Natural killer cell treated with Interleukin-12 subunit alpha and Interleukin-12 subunit beta and Interleukin-15 and Interleukin-18, amount 100 ng/mL, for 72 hours (primary cell): ENCODE measurements at places on chromosomes 6 and 20. TPM values are rescaled to one million over a fixed set of nuclear protein-coding genes. Genes with fewer than 3 reads are reported as not detected.

The RCAN2 gene
- 0.55 TPM for total RNA-seq

The SCUBE3 gene
- total RNA-seq, result not detected

The OPRL1 gene
- 0.12 TPM for total RNA-seq

The RIN2 gene
- total RNA-seq, result not detected

The KHDC1L gene
- total RNA-seq, result not detected

DNA sequence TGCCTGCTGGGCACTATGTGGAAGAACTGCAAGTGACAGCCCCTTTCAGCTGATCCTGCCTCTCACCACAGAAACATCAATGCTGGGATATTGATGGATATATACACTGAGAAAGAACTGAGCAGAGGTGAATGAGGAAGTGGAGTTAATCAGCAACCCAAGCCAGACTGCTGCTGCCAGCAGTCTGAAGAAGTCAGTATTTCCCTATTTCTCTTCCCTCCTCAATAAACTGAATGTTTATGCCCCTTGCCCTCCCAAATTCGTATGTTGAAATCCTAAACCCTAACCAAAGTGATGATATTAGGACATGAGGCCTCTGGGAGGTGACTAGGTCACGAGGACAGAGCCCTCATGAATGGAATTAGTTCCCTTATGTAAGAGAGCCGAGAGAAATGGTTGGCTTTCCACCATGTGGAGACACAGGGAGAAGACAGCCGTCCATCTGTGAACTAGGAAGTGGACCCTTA, 76.3 kb downstream of the CDK19 start:
- no peak for DNase-seq

DNA sequence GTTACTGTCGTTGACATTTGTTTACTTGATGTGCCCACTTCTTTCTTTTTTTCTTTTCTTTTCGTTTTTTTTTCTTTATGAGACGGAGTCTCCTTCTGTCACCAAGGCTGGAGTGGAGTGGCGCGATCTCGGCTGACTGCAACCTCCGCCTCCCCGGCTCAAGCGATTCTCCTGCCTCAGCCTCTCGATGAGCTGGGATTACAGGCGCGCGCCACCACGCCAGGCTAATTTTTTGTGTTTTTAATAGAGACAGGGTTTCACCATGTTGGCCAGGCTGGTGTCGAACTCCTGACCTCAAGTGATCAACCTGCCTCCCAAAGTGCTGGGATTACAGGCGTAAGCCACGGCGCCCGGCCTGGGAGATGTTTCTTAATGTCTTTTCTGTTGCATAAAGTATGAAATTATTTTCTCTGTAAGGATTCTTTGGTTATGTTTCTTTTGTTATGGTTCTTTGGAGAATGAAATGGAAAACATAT, 33.3 kb upstream of the PRSS16 start:
- no peak for DNase-seq

GRCh38 chr20:2798095-2798805, 2.2 kb downstream of the CPXM1 start:
- no peak for DNase-seq

GRCh38 chr6:714100-714499, 21.2 kb upstream of the EXOC2 start:
- no peak for DNase-seq

GRCh38 chr6:153070756-153071155, 60.3 kb downstream of the RGS17 start:
- no peak for DNase-seq

GRCh38 chr6:36306375-36306774, 30.3 kb downstream of the BNIP5 start:
- no peak for DNase-seq

- no peak for DNase-seq
These were observed 11.6 kb downstream of the SRSF3 start for GRCh38 chr6:36605560-36606391.

DNA sequence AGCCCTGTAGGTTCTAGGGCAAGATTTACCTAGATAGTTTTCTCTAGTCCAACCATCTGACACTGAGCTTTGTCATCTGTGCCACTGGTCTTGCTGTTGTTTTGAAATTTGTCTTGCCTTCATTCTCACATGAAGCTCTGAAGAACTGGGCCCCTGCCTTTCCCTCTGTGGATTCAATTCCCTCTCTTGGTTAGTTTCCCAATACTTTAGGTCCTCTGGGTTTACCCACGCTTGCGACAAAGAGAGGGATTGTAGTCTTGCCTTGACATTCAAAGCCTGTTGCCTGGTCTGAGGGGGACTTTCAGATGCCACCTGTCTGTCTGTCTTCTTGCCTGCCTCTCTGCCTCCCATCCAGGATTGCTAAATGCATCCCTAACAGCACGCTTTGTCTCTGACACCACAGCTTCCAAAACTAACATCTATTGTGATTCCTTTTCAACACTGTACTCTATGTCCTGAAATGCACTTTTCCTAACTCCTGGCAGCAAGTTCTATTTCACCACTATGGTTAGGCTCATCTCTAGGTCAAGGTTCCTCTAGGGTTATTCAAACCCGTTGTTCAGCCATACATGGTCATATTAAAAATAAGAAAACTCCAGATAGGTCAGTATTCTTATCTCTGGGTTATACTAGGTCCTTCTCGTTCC, 25.5 kb upstream of the MANEA start:
- DNase-seq, result no peak
